Stimulated activated naive CD8-positive, alpha-beta T cell treated with anti-CD3 and anti-CD28 coated beads, Interleukin-15, Interleukin-2, amounts not matched to agents 100 U/mL and 50 U/mL, for 24 hours (primary cell): ENCODE measurements at places on chromosomes 3 and 15.

GRCh38 chr3:76049776-76050175 is 264.4 kb upstream of the ZNF717 start:
- DNase-seq = no peak

DNA sequence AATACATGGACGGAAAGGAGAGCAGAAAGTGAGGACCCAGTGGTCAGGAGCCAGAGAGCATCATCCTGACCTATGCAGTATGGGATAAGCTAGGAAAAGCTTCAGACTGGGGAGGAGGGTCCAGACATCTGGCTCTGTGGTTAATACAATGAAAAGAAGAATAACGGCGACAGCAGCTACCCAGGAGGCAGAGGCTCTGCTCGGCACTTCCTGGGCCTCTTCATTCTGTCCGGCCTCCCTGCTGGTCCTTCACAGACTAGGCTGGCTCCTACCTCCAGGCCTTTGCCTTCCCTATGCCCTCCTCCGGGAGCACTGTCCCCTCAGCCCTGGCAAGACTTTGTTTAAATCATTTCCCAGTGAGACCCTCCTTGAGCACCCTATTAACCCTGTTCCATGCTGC is 58.9 kb upstream of the WNT5A start:
- DNase-seq = no peak

DNA sequence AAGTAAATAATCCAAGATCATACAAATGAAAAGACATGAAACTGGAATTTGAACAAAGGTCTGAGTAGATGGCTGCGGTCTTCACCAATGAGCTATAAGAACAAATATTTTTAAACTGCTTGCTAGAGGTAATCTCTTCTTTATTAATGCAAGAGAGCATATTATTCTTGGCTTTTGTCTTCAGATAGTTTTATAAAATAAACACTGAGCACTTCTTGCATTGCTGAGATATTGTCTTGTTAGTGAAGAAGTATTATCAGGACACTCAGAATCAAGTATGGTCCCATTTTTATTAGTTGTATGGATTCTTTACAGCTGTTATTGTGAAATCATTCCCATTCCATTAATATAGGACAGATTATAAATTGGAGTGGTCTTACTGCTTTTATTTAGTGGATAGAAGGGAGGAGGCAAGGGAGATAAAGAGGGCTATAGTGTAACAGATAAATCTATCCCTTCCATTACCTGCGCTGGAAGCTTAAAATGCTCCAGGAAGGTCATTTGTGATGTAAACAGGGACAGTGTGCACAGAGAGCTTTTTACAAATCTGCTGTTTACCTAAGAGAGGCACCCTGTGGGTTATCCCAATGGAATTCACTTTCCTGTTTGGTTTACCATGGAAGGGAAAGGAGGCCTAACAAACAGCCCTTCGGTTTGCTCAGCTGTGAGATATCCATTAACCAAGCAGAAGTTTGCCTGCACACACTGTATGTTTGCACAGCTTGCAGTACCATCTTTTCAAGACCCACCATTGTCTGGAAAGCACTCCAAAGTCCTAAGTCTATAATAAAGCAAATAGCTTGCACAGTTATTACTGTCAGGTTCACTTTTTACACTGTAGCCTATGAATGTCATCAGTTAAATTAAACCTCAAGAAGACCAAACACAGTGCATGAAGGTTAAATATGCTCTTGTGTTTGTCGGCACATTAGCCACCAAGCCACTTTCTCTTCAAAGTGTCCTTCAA is 347.7 kb upstream of the TGFBR2 start:
- DNase-seq = no peak

- no peak for DNase-seq
These were observed 28.0 kb upstream of the MNS1 start for GRCh38 chr15:56492791-56493555.

DNA sequence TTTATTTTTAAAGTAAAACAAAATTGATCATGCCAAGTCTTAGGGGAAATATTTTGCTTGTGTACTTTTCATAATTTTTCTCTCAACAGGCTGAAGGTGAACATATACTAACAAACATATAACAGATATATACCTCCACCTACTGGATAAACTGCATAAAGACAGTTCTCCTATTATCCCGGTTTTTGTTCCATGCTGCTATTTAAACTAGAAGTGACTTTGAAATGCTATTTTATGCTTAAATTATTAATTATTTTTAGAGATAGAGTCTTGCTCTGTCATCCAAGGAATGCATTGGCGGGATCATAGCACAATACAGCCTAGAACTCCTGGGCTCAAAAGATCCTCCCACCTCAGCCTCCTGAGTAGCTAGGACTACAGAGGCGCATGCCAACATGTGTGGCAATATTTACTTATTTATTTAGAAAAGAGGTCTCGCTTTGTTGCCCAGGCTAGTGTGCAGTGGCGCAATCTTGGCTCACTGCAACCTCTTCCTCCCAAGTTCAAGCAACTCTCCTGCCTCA is 49.8 kb downstream of the ST3GAL6 start:
- no peak for DNase-seq

- DNase-seq = no peak
These were observed 32.5 kb upstream of the AP3B2 start for GRCh38 chr15:82742134-82742533.

DNA sequence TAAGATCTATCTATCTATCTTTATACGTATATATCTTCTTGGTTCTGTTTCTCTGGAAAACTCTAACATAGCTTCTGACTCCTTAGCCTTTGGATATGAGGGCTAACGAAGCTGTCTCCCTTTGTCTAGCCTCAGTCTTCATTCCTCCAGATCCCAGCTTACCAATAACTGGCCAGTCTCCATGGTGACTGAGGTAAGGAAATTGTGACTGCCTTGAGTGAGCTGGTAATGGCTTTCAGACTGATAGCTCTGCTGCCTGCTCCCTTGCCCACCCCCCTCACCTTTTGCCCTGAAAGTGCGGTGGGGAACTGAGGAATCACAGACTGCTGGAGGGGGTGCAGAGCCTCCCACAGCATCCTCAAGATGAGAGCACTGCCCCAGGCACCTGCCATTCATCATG is 65.8 kb upstream of the ABHD17C start:
- DNase-seq = no peak

- DNase-seq = no peak
These were observed 106.3 kb upstream of the SPATA12 start for GRCh38 chr3:56954125-56954524.

DNA sequence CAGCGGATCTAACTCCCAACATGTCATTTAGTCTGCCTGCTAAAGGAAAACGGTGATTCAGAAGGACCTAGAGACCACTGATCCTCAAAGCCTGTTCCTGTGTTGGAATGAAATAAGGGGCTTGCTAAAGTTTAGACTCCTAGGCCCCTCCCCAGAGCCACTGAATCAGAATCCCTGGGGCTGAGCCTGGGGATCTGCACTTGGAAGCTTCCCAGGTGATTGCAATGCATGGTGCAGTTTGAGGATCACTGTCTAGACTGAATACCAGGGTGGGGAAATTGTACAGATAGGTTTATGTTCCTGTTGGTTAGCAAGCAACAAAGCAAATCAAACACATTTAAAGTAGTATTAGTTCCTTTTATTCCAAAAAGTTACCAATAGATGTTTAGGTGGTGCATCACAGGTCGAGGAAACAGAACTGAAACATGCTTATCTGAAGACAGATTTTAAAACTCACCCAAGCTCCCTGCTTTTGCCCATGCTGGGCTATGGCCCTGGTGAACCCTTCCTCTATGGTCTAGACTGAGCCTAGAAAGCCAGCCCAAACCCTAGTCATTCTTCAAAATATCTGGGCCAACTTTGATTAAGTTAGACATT is 29.6 kb upstream of the SPTBN5 start:
- DNase-seq = no peak

DNA sequence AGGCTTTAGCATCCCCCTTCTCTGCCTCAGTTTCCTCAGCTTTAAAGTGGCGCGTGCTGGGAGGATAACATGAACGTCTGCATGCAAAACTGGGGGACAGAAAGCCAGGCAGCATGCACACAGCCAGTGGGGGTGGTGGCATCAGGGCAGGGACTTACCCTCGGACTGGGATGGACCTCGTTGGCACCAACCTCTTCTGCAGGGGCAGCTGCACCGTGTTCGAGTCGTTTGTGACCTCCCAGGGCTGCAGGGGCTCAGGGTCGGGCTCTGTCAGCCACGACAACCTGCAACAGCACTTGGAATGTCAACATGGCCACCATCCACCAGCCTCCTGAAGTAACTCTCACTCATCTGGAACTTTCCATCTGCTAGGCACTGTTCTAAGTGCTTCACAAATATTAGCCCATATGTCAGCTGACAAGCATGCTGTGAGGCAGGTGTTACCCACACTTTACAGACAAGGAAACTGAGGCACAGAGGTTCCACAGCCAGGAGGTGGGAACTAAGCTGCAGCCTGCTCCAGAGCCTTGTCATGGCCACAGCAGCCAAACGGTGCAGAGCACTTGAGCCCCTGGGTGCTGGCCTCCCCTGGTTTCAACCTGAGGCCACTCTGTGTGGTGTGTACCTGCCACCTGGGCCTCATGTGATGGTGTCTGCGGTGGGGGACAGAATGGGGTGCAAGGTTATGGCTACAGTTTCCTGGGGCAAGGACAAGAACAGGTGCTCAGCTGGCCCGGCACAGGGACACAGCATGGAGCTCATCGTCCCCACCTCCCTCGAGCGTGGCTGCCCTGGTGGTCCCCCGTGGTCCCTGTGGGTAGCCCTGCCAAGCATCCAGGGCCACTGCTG is 6.7 kb downstream of the C3orf22 start:
- no peak for DNase-seq

- DNase-seq = peak; percentile 32
These were observed 2.9 kb downstream of the XPC start for GRCh38 chr3:14175383-14176037.

GRCh38 chr15:78740904-78741274 is 70.4 kb downstream of the ADAMTS7 start:
- DNase-seq = no peak

DNA sequence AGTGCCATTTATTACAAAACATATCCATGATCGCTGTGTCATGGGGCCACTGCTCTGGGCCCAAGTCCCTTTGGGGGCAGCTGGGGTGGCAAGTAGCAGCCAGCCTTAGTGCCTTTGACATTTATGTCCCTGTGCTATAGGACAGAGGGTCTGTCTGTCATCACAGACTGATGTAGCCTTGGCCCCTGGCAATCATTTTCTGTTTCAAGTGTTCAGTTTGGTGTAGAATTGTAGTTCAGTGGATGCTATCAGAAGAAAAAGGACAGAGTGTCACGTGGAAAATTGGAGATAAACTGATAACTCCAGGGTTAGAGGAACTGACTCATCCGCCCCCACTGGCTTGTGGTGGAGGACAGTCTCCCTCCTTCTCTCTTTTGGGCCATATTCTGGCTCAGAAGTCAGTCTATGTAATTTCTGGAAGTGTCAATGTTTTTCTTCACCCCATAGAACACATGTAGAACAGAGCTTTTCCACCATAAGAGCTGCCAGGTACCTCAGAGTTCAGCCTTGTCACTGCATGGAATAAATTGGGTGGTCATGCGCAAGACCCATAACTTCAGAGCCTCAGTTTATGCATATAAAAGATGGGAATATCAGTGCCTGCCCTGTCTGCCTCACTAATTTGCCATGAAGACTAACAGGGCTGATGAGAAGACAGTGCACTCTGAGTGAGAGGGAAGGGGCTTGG is 4.5 kb upstream of the MRPS22 start:
- DNase-seq = peak; percentile 61

GRCh38 chr3:134201201-134202130 is 49.2 kb downstream of the RYK start:
- no peak for DNase-seq

DNA sequence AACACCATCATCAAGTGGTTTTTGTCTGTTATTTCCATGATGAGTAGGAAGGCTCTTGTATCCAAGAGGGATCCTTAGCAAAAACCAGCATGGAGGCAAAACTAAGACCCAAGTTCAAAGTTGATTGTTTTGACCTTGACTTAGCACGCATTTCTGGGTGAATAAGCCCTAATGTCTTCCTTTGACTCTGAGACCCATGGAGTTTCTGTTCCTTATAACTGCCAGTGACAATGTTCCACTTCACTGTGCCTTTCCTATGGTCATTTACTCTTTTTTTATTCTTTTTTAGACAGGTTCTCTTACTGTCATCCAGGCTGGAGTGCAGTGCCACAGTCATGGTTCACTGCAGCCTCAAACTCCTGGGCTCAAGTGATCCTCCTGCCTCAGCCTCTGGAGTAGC is 118.2 kb upstream of the MRPL3 start:
- DNase-seq = no peak

- DNase-seq = no peak
These were observed 408.6 kb upstream of the RARB start for GRCh38 chr3:25019506-25019905.

- DNase-seq = no peak
These were observed 11.0 kb downstream of the PLCB2 start for GRCh38 chr15:40296561-40297230.

GRCh38 chr3:45367453-45367871 is 20.9 kb upstream of the LARS2 start:
- DNase-seq = no peak

DNA sequence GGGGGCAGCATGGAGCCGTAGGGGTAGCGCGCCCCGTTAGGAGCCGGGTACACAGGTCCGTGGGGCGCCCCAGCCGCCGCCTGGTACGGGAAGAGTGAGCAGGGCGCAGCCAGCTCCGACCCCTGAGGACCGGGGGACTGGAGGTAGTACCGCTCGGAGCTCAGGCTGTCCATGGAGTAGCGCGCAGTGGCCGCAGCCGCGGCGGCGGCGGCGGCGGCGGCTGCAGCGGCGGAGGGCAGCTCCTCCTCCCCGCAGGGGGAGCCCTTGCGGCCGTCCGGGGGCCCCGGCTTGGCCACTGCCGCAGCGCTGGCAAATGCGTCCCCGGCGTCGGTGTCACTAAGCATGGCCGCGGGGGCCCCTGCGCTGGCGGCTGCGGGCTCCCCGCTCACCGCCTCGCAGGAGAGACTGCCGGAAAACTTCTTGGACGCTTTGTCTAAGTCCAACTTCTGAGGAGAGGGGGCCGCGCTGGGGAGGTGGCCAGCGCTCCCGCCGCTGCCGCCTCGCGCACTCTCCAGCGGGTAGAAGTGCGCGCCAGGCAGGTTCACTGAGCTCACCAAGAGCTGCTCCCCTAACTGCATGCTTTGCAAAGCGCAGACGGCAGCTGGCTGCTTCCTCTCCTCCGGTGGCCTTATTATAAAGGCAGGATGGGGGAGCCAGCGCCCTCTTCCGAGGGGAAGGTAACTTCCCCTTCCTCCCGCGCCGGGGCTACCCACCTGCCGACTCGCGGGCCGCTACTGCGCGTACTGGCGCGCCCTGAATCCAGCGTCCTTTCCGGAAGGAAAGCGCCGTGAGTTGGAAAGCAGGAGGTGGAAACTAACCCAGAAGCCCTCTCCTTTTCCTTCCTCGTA is at the start of gene EOMES:
EOMES (minus strand) TSS at position 607 of the 848 bp plus-strand sequence; CDS start at position 578, 29 bp downstream.
- peak; percentile 80 for DNase-seq

GRCh38 chr15:31031471-31032067 is 40.1 kb upstream of the MTMR10 start:
- DNase-seq = no peak

GRCh38 chr15:26083896-26084295 is 220.8 kb upstream of the ATP10A start:
- no peak for DNase-seq

- no peak for DNase-seq
These were observed 47.9 kb downstream of the CORO2B start for GRCh38 chr15:68626739-68627138.

GRCh38 chr3:186915806-186916796 is 14.2 kb upstream of the ST6GAL1 start:
- no peak for DNase-seq
